ENCODE measurements at places on chromosomes 5 and 9. TPM values are rescaled to one million over a fixed set of nuclear protein-coding genes. Genes with fewer than 3 reads are reported as not detected.

Gene SERF1B
- total RNA-seq: 40.3 TPM

Gene LHX2
- total RNA-seq: not detected

Gene MCTP1
- 45.9 TPM for total RNA-seq

Gene CTXN3
- not detected for total RNA-seq

Gene SUSD3
- not detected for total RNA-seq

Gene CDKN2B
- 306 TPM for total RNA-seq

Gene HAVCR1
- 1.3 TPM for total RNA-seq

Gene MEGF9
- 12.1 TPM for total RNA-seq

Gene JMY
- 9.0 TPM for total RNA-seq

Gene ADAMTSL1
- total RNA-seq: 12.6 TPM

Gene TMEM174
- not detected for total RNA-seq

Gene GADD45G
- total RNA-seq: 3.5 TPM

- DNase-seq: no peak
Measured at GRCh38 chr5:166952048-166952447, 1339.4 kb upstream of the WWC1 start.

- DNase-seq: no peak
Measured at GRCh38 chr5:124849774-124850173, 103.3 kb upstream of the ZNF608 start.

GRCh38 chr5:81249240-81249639 lies 16.1 kb downstream of the CKMT2 start:
- no peak for DNase-seq

- DNase-seq: no peak
Measured at GRCh38 chr9:15959663-15960062, 406.8 kb downstream of the CCDC171 start.

DNA sequence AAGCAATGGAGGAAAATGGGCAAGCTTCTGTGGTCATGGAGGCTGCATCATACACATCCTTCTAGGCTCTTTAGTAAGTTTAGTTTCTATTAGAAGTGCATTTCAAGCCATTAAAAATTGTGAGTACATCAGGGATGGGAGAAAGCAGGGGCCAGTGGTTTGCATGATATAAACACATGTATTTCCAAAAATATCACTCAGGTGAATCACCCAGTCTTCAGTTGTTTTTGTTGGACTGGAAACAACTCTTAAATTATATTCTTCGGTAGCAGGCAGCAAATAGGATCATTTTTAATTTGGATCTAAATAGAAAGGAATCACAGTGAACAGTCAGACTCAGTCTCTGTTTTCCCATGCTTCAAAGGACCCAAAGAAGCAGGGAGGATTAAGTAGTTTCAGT lies 657.9 kb downstream of the TLR4 start:
- DNase-seq: peak; percentile 73

GRCh38 chr5:90528601-90529193 lies 687 bp downstream of the LYSMD3 start:
- peak; percentile 25 for DNase-seq

DNA sequence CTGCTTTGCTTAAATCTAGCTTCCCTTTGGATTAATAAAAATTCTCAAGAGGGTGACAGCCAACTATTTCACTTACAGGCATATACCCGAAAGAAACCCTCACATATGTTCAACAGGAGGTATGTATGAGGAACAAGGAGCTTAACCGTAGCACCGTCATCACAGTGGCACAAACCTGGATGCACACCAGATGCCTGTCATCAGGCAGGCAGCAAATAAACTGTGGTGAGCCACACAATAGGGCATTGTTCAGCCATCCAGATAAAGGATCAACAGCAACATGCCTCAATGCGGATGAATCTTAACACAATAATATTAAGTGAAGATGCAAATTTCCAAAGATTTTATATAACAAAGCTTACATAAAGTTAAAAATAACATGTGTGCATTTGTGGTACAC lies 5.5 kb upstream of the TNFSF15 start:
- peak; percentile 56 for DNase-seq

DNA sequence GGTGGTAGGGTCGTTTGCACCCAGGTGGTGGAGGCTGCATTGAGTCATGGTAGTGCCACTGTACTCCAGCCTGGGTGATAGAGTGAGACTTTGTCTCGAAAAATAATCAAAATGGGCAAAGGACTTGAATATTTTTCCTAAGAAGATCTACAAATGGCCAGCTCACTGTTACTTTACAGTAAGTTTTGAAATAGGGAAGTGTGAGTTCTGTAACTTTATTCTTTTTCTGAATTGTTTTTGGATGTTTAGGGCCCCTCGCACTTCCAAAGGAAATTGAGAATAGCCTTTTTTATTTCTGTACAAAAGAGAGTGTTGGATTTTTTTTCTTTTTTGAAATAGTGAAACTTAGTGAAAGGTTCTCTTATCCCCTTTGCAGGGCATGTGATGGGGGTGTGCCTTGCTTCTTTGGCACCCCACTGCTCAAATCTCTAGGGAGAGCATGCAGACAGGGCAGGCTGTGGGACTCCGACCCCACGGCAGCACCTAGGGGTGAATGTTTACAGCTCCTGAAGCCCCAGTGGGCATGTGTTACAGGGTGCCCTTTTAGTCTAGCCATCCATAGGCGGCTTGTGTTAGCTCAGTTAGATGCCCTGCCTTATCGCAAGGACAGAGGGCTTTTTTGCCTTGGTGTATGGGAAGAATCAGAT lies 33.3 kb downstream of the GPBP1 start:
- DNase-seq: no peak

DNA sequence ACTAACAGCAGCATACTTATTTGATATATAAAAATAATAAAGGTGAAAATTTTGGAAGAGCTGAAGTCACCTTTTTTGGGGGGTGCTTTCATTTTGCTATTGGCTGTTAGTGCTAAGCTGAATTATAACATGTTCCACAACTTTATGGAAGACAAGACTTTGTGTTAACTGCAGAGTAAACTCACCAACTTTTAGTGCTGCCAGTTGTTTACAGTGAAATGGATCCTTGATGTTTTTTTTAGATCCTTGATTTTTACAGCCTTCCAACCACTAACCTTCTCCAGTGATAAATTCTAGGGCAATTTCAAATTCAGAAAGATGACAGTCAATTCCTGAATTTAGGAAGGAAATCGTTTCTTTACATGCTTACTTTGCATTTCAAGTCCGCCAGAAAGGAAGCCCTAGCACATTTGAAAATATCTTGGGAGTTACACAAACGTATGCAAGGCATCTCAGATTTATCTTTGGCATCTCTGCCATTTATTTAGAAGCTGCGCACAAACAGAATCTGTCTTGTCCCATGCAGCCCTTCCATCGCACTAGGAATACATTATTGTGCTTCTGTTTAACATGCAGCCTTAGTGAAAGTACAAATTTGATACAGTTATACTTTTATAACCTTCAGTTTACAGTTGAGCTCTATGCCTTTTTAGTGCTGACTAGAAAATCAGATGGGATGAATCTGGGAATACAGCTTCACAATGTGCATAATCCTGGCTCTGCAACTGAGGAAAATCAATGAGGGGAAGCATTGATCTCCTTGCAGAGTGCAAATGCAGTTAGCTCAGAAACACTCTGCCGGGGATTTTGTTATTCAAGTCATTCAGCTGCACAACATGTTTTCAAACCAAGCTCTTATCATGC lies 142.4 kb upstream of the ZNF608 start:
- DNase-seq: no peak

- DNase-seq: peak; percentile 31
Measured at GRCh38 chr5:15500325-15501001, 483 bp downstream of the FBXL7 start.

GRCh38 chr5:127840198-127840524 lies 137.0 kb downstream of the CCDC192 start:
- DNase-seq: no peak

GRCh38 chr9:91843623-91844148 lies 106.3 kb downstream of the ROR2 start:
- DNase-seq: no peak

- no peak for DNase-seq
Measured at GRCh38 chr9:132301521-132301920, 53.3 kb downstream of the SETX start.

DNA sequence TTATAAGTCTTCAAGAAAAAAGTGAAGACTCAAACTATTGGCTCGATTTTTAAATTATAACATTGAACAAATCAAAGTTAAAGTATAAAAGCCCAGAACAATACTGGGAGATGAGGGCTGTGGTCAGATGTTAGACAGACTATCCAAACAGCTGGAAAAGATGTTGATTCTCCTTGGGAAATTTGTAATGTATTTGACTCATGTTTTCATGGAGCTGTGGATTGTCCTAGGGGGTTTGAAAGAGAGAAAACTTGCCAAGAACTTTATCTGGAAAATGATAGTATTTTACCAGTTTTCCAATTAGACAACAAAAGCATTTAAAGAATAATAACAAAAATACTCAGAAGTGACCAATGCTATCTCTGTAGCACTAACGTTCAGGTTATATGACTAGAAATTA lies 339.2 kb downstream of the ARL15 start:
- no peak for DNase-seq

DNA sequence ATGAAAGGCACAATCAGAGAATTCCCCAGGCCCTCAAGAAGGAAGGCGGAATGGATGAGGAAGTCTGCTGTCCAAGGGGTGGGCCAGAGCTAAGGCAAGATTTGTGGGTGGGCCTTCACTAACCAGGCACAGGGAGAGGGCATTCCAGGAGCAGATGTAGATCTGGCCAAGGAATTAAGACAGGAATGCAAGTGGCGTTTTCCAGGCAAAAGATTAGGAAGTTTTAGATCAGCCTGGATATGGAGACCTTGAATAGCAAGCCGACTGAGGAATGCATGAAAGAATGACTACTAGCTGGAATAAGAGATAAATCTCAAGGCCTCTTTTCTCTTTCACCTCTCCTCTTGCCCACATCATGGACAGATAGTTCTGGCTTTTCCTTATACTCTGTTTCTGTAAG lies 68.5 kb downstream of the GHR start:
- peak; percentile 10 for DNase-seq

- no peak for DNase-seq
Measured at GRCh38 chr5:10046676-10047075, 203.0 kb downstream of the ATPSCKMT start.

GRCh38 chr5:111853748-111854147 lies 96.8 kb upstream of the NREP start:
- DNase-seq: no peak

GRCh38 chr5:113102121-113102531 lies 125.5 kb downstream of the DCP2 start:
- DNase-seq: no peak

DNA sequence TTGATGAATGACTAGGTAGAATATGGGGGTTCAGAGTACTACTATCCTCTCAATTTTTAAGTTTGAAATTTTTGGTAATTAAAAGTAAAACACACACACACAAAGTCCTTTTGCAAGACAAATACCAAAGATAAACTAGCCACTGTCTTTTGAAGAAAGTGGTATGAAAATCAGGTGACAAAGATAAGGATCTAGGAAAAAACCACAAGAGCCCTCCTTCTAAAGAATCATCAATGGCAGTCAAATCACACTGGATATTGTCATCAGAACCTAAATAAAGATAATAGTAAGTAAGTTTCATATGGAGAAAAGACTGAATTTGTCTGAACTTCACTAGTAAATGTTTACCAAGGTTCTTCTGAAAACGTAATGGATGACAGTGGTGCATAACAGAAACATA lies 30.5 kb upstream of the HK3 start:
- no peak for DNase-seq

DNA sequence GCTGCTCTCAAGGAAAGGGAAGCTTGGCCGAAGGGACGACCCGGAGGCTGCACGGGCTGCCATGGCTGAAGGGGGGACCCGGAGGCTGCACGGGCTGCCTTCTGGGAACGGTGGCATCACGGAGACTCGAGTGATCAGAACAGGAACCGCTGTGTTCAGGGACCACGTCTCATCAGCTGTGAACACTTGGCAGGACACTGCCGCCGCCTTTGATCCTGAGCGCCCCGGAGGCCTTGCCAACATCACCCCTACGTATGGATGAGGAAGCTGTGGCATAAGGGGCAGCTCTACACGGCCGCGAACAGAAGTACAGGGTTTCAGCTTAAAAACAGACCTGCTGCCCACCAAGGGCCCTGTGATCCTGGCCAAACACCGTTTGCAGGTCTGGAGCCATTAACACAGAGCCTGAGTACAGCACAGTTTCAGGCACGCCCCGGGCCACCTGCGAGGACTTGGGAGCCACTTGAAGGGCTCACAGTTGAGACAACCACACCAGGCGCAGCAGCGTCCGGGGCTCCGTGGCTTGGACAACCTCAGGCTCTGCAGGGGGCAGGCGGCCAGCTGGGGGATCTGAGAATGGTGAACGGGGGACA lies 23.9 kb upstream of the TERT start:
- no peak for DNase-seq

DNA sequence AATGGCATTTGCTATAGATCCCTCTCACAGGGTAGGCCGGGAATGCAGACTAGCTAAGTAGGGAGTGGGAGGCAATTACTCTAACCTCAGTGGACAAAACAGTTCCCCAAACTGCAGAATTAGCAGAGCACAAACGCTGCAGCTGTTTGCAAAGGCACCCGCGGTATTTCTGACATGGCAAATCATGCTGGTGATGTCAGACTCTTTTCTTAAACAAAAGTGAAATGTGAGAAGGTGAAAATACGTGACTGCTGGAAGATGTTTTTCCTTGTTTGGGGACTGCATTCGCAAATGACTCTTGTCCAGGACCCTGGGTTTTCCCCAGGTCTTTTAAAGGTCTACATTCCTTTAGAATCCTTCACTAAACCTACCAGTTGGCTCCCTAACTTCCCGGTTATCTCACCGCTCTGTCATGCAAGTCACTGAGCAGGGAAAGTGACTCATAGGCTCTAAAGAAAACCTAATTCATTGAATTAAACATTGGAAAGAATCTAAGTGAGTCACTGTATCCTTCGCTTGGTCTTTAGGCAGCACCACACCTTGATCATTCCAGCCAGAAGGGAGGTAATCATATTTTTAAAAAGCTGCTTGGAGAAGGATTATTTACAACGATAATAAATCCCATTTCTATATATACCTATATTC lies 91.5 kb upstream of the DNAH5 start:
- peak; percentile 100 for DNase-seq

- no peak for DNase-seq
Measured at GRCh38 chr9:134970719-134971118, 53.0 kb upstream of the FCN1 start.

- DNase-seq: no peak
Measured at GRCh38 chr9:35318741-35319140, 156.9 kb downstream of the UNC13B start.

- no peak for DNase-seq
Measured at GRCh38 chr9:110047232-110047954, 160.6 kb downstream of the C9orf152 start.

GRCh38 chr9:134469041-134469875 lies 143.0 kb downstream of the RXRA start:
- DNase-seq: peak; percentile 26

All from astrocyte (in vitro differentiated cells and primary cell).